Memory B cell (primary cell): ENCODE measurements at places on chromosomes 3 and 15.

- DNase-seq = no peak
Observed at GRCh38 chr3:78268716-78269668, 1229.1 kb downstream of the ROBO2 start.

DNA sequence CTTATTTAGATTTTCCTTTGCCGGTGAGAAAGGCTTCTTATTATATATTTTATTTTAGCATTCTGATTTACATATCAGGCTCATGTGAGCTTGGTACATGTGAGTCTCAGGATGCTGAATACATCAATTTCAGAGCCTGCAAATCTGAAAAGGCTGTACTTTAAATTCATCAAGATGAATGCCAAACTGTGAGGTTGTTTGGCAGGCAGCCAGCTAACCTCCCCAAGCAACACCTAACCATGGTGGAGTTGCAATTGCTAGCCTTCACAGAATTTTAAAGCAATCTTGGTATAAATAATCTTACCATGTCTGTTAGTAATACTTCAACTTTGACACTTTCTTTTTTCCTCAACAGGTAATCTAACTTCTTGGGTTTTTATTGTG lies 252.5 kb downstream of the CDIN1 start:
- no peak for DNase-seq

DNA sequence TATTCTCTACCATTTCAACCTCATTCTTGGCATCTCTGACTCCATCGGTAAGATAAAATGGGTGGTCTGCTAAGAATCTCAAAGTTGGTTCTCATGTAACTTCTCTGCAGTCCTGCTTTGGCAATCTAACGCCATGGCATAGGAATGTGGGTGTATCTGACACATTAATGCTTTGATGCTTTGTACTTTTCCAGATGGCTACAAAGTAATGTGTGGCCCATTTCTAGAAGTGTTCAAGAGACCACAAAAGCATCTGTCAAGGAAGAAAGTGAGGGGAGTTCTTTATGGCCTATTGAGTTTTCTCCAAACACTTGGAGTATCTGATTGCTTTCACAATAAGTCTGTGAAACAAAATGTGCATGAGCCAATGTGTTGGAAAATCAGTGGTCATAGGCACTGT lies 339.9 kb upstream of the TGFBR2 start:
- no peak for DNase-seq

- DNase-seq = no peak
Observed at GRCh38 chr3:189953551-189953950, 167.1 kb downstream of the P3H2 start.

DNA sequence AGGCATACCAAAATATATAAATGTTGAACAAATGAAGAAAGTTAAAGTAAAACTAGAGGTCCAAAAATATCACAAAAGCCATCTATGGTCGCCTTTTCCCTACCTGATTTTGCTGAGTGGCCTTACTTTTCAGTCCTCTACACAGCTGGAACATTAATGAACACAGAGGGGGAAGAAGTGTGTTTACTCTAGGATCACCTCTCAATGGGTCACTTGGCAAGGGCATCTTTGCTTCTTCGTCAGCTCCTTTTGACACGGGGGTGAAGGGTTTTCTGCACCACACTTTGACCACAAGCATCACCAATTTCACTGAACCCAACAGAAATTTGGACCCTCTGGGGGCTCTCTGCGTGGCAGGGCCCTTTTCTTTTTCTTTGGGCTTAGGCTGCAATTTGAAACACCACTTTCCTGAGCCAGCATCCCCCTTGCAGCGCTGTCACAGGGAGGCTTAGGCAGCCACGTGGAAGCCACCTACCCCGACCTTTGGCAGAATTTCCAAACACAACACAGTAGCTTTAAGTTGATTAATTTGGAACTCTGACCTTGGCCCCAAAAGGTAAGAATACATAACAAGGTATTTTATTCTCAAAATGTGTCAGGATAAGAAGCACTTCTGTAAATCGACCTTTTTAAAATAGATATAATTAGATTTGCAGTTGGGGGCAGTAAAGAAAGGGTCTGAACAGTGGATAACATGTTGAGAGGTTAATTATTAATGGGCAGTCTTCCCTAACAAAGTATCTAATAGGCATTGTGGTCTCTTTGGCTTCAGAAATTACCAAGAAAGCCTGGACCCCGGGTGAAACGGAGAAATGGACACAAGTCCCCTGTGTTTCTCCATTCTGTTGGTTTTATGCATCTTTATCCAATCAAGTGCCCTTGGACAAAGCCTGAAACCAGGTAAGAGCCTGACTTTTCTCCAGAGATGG lies at the start of gene LIPC:
LIPC (plus strand) TSS at position 771 of the 929 bp plus-strand sequence; CDS start at position 813, 42 bp downstream.
- DNase-seq = no peak

- DNase-seq = no peak
Observed at GRCh38 chr3:77096966-77097890, 57.3 kb downstream of the ROBO2 start.

GRCh38 chr3:191628571-191628970 lies 167.6 kb downstream of the PYDC2 start:
- DNase-seq = no peak

GRCh38 chr15:22258398-22259150 lies 178.2 kb downstream of the OR4M2 start:
- no peak for DNase-seq

DNA sequence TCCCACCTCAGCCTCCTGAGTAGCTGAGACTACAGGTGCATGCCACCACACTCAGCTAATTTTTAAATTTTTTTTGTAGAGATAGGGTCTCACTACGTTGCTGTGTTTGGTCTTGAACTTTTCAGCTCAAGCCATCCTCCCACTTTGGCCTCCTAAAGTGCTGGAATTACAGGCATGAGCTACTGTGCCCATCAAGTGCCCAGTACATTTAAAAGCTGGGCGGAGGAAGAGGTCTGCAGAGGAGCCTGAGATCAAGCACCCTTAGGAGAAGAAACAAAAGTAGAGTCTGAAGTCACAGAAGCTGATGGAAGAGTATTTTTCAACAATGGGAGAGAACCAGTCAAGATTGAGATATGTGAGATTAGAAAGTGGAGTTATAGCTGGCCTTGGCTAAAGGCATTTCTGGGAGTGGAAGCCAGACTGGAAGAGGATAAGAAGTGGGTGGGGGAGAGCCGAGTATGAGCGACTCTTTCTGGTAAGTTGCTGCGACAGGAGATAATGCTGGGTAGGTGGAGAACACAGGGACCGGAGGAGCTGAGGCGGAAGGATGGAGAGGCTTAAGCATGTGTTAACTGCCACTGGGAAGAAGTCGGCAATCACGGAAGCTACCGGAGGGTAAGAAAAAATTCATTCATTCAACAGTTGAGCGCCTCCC lies 782 bp upstream of the IREB2 start:
- no peak for DNase-seq

- DNase-seq = no peak
Observed at GRCh38 chr15:56532721-56533460, 68.0 kb upstream of the MNS1 start.

- DNase-seq = no peak
Observed at GRCh38 chr3:65716071-65716751, 322.5 kb downstream of the MAGI1 start.

DNA sequence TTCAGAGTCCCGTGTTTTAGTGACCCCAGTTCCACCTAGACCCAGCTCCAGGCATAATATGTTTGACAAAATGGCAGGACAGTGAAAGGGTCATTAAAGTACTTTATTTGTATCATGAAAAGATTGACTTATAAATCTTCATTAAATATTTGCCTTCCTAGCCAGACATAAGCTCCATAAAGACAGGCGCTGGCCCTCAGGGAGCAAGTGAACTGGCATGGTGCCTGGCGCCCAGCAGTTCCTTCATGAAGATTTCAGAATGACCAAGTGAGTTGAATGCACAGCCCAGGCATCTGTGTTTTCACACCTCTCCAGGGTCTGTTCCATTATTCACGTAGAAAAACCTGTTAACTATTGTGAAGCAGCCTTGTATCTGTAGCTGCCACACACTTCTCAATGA lies 166.2 kb downstream of the GAP43 start:
- DNase-seq = no peak

GRCh38 chr3:55947406-55947805 lies 460.3 kb upstream of the WNT5A start:
- no peak for DNase-seq

- no peak for DNase-seq
Observed at GRCh38 chr3:52763466-52763865, 7.3 kb downstream of the NEK4 start.

- DNase-seq = no peak
Observed at GRCh38 chr15:50256188-50257041, 9.1 kb downstream of the HDC start.

- no peak for DNase-seq
Observed at GRCh38 chr3:189517981-189518380, 113.2 kb upstream of the TP63 start.

- no peak for DNase-seq
Observed at GRCh38 chr3:25916321-25916720, 126.4 kb downstream of the OXSM start.

- DNase-seq = no peak
Observed at GRCh38 chr15:32649342-32649741, 7.8 kb downstream of the SCG5 start.

DNA sequence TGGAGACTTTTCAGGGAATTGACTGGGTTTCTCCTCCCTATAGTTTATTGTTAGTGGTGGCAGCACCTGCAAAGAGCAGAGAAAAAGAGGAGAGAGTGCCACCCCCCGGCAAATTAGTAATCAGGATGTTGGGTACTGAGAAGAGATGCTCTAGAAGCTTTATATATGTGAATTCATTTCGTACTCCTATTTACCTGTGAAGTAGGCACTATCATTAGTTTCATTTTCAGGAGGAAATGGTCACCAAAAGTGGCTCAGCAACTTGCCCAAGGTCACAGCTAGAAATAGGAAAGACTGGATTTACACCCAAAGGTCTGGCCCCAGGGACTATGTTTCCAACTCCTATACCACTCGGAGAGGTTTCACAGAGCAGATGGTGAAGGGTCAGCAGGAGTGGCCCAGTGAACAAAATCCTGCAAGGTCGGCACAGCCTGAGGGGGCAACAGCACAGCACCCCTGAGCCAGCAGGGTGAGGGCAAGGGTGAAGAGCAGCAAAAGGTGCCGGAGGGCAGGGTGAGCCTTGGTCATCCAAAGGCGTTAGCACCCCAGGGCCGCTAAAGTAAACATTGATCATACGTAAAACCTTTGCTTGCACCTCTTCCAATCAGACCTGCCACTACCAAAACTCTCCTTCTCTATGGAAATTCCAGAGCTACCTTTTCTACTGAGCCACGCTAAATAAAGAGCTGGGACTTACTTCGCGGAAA lies 23.6 kb downstream of the VGLL4 start:
- no peak for DNase-seq

DNA sequence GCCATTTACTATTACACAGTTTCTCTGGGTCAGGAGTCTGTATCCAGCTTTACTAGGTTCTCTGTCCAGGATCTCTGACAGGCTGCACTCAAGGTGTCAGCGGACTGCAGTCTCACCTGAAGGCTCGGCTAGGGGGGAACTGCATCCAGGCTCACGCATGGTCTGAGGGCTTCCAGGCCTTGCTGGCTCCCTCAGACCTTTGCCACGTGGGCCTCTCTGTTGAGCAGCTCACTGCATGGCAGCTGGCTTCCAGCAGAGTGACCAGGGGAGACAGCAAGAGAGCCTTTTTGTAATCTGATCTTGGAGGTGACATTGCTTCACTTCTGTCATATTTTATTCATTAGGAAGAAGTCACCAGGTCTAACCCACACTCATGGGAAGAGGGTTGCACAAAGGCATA lies 152.3 kb downstream of the CACNA2D3 start:
- no peak for DNase-seq

- DNase-seq = no peak
Observed at GRCh38 chr15:83650831-83651230, 3.1 kb upstream of the ADAMTSL3 start.

DNA sequence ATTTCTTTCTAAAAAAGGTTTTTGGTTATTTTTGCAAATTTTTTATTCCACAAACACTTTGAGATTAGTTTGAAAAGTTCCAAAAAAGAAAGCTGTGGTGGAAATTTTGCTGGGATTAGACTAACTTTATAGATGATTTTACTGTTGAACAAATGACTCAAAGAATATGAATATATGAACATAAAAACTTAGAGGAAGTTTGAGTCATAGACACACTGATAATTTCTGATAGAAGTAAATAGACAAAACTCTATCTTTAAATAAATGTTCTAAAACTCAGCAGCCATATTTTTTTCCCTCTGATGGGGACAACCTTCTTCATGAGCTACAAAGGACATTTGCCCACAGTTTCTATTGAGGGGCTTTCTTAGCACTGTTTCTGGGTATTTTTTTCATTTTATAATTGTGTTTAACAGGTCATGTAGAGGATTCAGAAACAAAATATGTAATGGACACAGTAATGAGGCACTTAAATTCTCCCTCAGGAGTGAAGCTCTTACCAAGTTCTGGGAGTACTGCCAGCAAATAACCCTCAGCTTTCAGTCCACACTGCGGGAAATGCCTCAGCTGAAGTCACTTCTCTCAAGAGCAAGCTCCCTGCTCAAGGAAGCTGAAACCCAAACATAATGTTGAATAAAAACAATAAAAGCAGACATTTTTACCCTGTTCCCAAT lies 157.6 kb downstream of the NFKBIZ start:
- no peak for DNase-seq

GRCh38 chr15:65409036-65409631 lies 13.6 kb downstream of the IGDCC4 start:
- DNase-seq = no peak

DNA sequence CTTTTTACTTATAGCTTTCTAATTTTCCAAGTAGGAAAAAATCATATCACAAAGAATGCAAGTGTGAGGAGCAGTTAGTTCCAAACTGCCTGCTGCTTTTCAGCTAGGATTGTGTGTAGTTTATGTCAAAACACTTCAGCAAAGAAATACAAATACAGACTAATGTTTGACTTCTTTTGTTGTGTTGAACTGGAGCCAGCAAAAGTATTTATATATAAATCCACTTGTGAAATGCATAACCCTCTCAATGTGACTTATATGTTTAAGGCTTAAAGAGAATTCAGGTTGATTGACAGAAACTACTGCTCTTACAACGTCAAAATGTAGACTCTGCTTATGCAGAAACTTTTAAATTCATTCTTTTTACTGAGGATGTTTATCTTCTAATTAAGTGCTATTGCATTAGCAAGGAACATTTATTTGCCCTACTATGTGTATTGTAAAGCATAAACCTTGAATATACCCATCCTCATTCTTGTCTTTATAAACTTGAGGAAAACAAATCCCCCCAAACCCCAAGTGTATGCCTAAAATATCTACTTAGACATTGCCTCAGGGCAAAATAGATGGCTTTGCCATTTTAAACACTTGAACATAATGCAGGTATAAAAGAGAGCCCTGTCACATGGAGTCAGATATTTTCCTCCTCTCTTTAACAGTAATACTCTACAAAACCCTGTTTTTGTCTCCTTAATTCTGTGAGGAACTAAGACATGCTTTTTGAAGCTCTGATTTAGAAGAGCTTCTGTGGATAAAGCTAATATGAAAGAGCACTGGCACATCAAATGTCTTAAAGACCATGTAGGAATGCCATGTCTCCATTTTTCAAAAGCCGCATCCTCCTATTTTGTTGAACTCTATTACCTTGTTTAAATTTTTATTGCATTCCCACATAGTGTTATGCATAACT lies 302.8 kb upstream of the TBC1D5 start:
- no peak for DNase-seq

- DNase-seq = no peak
Observed at GRCh38 chr3:150372722-150373121, 35.4 kb upstream of the TSC22D2 start.
